NCI-H2029 treated with DMSO at 0.1 percent for 48 hours (cell line): ENCODE measurements at places on chromosomes 4 and X.
A peak's percentile ranks its signal among the peaks of the same experiment; 100 is the strongest.

DNA sequence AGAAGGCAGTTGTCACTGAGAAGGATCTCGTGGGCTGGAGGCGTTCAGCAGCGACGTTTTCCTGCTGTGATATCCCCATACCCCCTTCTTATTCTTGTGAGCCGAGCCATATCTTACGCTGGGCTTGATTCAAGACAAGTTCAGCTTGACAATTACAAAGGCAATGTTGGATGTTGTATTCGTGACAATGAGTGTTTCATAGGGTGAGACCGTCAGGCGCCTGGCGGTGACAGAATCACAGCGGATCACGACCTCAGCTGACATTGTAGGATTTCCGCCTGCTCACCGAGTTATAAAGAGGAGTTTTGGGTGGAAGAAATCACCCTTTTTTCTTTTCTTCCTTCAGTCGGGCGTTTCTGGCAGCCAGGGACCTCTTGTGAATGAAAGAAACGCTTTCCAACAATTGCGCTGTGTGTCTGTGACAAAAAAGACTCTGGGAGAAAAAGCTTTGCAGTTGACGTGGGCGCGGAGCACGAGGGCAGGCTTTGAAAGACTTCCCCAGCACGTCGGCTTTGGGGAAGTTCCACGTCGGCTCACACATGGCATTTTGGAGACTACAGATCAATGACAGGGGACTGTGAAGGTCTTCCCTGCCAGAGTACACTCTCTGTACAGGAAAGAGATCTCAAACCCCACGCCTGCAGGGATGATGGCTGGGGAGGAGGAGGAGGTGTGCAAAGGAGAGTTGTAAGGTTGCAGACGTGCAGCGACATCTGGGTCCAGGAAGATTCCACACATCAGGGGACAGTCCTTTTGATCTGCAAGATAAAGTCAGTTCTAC is 135.4 kb downstream of the CRLF2 start:
- no peak for DNase-seq

- DNase-seq: no peak
These were observed 145.6 kb upstream of the RBPJ start for GRCh38 chr4:26175006-26175786.

DNA sequence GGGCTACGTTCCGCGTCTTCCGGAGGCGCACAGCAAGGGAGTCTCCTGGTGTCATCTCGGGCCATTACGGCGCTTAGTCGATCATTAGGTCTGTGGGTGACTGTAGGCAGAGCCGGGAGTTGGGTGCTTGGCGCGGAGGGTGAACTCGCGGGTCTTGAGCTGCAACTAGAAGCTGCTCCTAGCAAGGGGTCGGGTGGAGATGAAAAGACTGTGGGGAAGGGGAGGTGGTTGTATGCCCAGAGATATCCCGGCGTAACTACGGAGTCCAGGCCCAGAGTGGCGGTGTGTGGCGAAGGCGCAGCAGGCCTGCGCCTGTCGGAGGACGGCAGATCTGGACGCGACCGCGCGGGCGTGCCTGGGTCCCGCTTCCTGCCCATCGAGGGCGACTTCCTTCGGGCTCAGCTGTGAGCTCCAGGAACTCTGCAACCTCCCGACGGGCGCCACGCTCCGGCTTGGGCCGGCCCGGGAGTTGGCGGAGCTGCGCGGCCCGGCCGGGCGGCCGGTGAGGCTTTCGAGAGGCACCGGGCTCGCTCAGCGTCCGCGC is 2.7 kb upstream of the NKX3-2 start:
- DNase-seq: no peak

DNA sequence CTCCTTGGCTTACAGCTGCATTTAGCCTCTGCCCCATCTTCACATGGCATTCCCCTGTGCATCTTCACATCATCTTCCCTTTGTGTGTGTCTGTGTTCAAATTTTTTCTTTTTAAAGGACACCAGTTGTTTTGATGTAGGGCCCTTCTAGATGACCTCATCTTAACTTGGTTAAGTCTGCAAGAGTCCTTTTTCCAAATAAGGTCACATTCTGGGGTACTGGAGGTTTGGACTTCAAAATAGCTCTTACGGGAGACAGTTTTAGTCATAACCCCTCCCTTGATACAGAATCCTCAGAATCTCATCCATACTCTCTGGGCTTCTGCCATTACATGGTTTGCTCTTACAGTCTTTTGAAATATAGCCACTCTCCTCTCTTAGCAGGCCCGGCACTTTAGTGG is 231.5 kb upstream of the ATP6AP2 start:
- no peak for DNase-seq

DNA sequence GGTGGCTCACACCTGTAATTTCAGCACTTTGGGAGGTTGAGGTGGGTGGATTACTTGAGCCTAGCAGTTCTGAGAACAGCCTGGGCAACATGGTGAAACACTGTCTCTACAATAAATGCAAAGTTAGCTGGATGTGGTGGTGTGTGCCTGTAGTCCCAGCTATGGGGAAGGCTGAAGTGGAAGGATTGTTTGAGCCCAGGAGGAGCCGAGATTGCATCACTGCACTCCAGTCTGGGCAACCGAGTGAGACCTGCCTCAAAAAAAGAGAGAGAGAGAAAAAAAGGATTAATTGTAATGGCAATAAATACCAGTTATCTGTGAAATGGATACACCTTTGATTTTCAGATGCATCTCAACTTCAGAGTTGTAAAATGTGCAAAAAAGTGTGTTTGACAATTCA is 58.8 kb downstream of the SPRY1 start:
- no peak for DNase-seq

- no peak for DNase-seq
These were observed 877.5 kb upstream of the TENM3 start for GRCh38 chr4:181365671-181366070.

DNA sequence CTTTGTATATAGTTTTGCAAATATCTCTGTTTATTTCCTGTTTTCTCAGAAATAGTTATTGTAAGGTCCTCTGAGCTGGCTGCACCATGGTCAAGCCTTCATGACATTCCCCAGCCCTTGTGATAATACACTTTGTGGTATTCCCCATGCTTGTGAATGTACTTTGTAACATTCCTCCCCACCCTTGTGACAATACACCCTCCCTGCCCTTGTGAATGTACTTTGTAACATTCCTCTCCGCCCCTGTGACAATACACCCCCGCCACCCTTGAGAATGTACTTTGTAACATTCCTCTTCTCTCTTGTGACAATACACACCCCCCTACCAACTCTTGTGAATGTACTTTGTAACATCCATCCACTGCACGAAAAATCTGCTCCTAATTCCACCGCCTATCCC is 530.7 kb downstream of the CENPC start:
- DNase-seq: no peak

DNA sequence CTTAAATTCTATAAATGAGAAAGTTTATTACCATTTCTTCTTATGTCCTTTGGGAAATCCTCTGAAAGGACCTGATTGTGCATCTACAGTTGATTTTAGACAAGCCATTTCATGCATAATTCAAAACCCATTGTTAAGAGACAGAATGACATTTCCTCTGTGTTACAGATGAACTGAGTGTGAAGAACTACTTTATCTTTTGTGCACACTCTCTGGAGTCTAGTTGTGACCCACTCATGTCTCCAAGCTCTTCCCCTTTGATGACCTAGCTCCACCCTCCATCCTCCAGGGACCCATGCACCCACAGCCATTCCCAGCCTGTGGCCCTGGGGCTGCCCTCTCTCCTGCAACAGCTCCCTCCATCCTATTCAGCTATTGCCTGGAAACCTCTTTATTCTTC is 57.5 kb upstream of the BMPR1B start:
- no peak for DNase-seq

DNA sequence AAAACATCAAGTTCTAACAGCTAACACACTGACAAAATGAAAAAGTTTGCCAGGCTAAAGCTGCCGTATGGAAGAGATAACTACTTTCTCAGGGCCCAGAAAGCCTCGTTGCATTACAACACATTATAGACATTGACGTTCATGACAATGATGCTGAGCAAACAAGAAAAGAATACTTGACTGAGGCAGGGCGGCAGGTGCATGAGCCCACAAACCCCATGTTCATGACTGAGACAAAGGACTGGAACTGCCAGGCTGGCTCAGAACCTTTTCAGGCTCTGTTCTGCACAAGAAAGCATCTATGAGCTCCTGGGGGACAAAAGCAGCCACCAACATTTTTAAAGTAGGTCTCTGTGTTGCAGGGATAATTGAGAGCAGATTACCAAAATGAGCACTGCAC is 13.6 kb downstream of the TLR6 start:
- DNase-seq: peak; percentile 84

- no peak for DNase-seq
These were observed 413 bp downstream of the PDK3 start for GRCh38 chrX:24465532-24465865.

GRCh38 chrX:122591546-122591945 is 592.5 kb upstream of the GRIA3 start:
- DNase-seq: no peak

GRCh38 chr4:163603257-163603656 is 108.8 kb downstream of the TMA16 start:
- DNase-seq: no peak

DNA sequence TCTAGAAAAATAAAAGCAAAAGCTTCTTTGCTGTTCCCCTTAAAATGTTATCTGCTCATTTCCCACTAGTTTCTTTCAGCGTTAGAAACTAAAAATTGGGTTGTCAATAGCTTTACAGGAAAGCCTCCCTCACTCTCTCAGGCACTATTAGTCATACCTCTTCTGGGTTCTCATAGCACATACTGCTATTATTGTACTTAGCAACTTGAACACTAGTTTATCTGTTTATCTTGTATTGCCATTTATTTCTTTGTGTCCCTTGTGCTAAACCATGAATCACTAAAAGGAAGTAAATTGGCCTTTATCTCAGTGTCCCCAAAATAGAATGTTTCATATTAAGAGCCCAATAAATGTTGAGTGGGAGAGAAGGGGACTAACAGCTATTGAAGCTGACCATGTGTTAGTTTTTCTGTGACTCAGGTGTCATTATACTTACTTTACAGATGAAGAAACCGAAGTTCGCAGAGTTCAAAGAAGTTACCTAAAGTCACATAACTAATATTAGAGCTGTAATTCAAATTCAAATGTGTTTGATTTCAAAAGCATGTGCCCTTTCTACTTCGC is 124.8 kb upstream of the CITED1 start:
- no peak for DNase-seq

- DNase-seq: no peak
These were observed 586.2 kb upstream of the DIAPH2 start for GRCh38 chrX:96098471-96098870.

DNA sequence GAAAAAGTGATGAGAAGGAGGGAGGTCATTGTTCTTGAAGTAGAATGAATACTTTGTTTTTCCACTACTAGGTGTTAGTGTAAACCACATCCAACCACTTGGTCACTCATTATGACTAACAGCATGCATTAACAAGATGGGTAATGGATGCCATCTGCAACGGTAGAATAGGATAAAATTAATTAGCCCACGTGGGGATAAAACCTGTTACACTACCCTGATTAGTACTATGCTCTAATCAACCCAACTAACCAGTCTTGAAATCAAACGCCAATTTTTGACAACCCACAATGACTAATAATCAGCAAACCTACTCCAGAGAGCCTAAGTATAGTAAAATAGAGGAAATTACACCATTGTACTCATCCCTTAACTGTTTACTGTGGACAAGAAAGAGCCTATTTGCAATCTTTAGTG is 93.4 kb upstream of the MCF2 start:
- no peak for DNase-seq

DNA sequence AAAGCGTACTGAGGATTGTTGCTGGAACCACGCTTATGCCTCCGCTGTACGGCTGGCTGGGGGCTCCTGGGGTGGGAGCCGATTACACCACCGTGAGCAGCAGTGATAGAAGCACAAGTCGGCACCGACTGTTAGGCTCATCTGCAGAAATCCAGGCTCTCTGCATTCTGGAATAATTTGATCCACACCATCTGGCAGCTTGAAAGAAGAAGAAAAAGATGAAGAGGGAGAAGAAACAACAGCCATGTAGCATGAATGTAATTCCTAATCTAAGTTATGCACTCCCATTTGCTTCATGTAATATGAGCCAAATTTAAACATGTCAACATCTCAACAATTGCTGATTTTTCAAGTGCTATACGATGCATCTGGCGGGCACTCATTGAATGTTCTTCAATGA is 84.6 kb upstream of the DHX15 start:
- no peak for DNase-seq

DNA sequence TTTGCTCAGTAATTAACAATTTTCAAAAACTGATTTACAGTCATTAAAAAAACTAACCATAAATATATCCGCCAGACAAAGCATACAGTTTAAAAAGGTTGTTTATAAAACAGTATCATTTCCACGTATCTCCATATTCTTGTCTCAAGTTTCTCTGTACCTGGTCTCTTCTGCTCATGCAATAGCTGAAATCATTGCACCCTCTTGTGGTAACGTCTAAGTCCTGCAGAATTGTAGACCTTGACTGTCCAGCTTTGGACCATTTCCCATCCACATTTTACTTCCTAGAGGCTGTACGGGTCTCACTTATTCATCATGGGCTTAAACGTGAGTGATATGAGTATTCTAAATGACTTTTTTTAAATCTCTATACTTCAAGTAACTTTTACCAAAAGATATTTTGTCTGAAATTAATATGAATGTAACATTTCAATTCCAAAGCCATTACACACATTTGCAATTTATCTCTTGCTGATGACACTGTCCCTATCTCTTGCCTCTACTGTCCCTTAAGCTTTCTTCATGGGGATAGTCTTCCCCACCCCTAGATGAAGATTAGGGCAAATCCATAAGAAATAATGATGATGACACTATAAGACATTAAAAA is 118.5 kb downstream of the BTC start:
- DNase-seq: peak; percentile 66

- no peak for DNase-seq
These were observed 27.7 kb downstream of the PDGFRA start for GRCh38 chr4:54256491-54257486.

DNA sequence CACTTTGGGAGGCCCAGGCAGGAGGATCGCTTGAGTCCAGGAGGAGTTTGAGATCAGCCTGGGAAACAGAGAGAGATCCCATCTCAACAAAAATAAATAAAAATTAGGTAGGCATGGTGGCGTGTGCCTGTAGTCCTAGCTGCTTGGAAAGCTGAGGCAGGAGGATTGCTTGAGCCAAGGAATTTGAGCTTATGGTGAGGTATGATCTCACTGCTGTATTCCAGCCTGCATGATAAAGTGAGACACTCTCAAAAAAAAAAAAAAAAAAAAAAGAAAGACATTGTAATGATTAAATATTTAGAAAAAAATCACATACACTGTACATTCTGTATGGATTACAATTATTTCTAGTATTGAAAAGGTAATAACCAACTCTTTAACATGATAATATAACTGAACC is 87.1 kb downstream of the SLIT2 start:
- DNase-seq: no peak

- no peak for DNase-seq
These were observed 4.9 kb downstream of the FGFR3 start for GRCh38 chr4:1797861-1798579.

- no peak for DNase-seq
These were observed 607 bp upstream of the SCOC start for GRCh38 chr4:140372751-140373327.
